GM23338 (cell line): ENCODE measurements at places on chromosomes 7 and 10. TPM values are rescaled to one million over a fixed set of nuclear protein-coding genes. Genes with fewer than 3 reads are reported as not detected.

DNA sequence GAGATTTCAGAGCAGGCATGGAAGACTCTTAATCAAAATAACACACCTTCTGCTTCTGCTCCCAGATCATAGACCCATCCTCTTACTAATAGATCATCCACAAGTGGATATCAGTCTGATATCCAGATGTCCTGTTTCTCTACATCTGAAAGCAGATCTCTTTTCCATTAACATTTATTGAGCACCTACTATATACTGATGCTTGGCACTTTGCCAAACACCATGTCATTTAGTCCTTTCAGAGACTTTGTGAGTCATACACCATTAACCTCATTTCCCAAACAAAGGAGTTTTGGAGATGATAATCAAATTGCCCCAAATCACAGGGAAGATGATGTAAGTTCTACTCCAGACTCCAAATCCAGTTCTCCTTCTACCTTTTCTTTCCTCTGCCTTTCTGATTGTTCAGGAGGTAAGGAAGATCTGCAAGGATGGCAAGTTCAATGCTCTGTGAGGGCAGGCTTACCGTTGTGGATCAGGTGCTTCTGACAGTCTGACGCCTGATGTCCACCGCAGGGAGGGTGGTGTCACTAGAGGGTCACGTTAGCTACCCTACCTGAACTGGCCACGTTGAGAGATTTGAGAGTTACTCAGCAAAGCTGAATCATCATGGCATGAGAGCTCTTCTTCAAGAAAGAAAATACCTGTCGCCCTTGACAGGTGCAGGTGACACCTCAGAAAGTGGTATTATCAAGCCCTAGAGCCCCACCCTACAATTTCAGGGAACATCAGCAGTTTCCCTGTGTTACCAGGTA is 269.6 kb upstream of the ZMIZ1 start:
- no peak for DNase-seq

DNA sequence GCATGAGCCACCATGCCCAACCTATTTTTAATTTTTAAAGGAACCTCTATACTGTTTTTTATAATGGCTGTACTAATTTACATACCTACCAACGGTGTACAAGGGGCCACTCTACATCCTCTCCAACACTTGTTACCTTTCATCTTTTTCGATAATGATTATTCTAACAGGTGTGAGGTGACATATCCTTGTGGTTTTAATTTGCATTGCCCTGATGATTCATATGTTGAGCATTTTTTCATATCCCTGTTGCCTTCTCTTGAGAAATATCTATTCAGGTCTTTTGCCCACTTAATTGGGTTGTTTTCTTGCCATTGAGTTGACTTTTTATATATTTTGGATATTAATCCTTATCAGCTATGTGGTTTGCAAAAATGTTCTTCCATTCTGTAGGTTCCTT is 167.0 kb downstream of the CTTNBP2 start:
- no peak for DNase-seq

- no peak for DNase-seq
Observed at GRCh38 chr7:116998567-116999175, 45.4 kb downstream of the ST7 start.

DNA sequence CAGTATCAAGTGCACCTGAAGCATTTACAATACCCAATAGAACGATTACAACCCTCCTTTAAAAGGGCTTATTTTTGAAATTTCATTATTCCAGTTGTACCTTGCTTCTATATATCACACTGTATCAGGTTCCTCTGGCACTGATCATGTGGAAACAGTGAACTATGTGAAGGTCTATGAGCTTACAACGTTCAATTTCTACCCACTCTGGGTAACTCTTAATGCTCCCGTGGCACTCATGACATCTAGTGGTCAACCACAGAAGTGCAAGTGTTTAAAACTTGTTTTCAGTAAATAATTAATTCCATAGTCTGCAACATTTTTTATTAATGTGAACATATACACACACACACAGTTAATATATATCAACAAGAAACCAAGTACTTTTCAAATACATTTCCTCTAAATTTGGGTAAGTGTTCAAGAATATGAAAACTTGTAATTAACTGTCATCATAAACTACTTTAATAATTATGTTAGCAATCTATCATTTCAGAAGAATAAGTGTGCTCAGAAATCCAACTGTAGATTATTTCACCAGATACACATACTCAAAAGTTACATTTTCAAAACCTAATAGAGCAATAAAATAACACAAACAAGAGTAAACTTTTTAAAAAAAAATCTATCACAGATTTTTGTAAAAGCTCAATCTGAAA is 61.0 kb downstream of the MPP7 start:
- peak; percentile 73 for DNase-seq

- DNase-seq, result peak; percentile 77
Observed at GRCh38 chr7:150973571-150974451, 4.3 kb downstream of the KCNH2 start.

- no peak for DNase-seq
Observed at GRCh38 chr7:25835197-25835596, 316.8 kb upstream of the NFE2L3 start.

DNA sequence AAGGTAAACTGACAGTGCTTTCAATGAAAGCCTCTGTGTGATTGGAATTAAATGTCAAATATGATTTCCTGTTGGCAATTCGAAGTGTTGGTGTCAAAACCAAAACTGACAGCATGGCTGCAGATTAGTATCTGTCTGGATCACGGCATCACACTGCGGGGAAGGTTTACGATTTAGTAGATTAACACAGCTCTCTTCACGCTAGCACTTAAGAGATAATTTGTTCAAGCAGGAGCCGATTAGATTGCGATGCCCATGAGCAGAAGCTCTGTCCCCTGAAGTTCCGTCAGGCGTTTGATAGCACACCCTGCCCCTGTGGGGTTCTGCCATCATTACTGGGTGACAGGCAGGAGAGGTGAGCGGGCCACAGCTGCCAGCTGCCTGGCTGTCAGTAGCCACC is 279.5 kb upstream of the AUTS2 start:
- no peak for DNase-seq

- peak; percentile 90 for DNase-seq
Observed at GRCh38 chr7:95434557-95435421, at the start of gene PON2. PON2 (minus strand) TSS chr7:95435028; CDS start chr7:95434951, 77 bp downstream.

DNA sequence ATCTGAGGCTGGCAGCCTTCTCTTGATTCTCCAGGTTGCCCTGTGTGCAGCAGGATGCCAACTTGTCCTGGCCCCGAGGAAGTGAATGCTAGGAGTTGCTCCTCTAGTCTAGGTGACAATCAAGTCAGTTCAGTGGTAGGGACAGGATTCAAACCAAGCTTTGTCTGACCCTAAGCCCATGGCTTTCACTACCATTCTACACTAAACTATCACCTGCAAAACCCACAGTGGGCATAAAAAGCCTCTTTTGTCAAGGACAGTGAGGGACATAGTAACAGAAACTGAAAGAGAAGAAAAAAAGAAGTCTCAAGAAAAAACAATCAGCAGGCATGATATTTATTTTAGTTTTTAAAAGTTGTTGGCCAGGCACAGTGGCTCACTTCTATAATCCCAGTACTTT is 33.5 kb downstream of the KCNMA1 start:
- DNase-seq, result no peak

DNA sequence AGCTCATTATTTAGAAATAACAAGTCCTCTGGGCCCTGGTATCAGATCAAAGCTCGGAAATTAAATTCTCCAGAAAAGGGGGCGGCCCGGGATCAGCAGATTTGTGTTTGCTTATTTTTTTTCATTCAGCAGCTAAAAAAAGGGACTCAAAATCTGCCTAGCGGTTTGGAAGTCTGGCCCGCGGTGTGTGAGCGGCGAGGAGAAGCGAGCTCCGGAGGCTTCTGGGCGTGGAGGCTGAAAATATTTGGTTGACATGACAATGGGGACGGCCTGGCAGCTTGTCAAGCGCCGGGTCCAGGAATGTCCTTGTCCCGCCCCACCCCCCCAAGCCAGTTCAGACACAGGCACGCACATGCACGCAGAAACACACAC is 43.4 kb downstream of the FOXL3 start:
- no peak for DNase-seq

DNA sequence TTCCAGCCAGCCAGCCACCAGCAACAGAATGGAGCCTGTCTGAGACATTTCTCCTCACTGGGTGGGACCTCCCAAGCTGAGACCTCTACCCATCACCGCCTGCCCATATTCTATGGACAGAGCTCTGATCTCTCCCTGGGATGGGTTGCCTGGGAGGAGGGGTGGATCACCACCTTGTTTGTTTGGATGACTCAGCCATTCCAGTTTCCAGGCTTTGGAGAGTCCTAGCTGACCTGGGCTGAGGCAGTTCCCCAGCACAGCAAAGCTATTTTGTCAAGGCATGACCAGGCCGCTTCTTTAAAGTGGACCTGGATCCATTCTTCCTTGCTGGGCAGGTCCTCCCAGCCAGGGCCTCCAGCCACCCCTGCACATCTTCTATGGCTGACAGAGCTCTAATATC is 982.3 kb downstream of the DNAJB9 start:
- DNase-seq, result no peak

DNA sequence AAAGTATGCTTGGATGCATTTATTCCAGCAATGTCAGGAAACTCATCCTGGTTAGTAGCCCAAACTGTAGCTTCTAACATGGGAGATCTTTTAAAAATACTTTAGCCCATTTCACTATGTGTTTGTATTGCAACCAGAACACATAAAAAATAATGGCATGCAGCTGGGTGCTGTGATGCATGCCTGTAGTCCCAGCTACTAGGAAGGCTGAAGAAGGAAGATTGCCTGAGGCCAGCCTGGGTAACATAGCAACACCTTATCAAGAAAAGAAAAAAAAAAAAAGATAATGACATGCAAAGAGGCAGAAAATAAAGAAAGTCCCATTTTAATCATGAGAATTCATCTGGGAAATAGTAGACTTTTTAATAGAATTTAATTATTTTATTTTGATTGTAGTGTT is 517.0 kb upstream of the TEX47 start:
- DNase-seq, result no peak

DNA sequence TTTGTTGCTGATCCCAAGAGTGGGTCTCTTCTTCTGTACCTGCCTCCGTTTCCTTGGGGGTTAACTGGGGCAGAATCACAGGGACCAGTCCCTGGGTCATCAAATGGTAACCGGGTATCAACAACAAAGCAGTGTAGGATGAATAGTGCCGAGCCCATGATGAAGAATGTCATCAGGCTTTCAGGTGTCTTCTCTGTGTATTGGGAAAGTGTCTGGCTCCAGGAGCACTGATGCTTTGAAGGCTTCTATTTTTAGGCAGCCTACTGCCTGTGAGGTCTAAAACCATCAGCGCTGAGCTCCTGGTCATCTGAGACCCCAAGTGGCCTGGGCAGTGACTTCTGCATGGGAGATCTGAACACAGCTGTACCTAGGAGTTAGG is 48.2 kb upstream of the SHH start:
- no peak for DNase-seq

- no peak for DNase-seq
Observed at GRCh38 chr10:132856869-132857524, 71.0 kb upstream of the NKX6-2 start.

Gene EPHA1
- total RNA-seq, result 119 and 154 TPM in 2 replicates

Gene C10orf53
- not detected in 2 replicates for total RNA-seq

Gene OR2A42
- total RNA-seq, result 0.27 and 0.28 TPM in 2 replicates

Gene SRRT
- 98.3 and 113 TPM in 2 replicates for total RNA-seq

Gene ASZ1
- total RNA-seq, result not detected in 2 replicates

Gene CFTR
- 0.78 and 1.2 TPM in 2 replicates for total RNA-seq

Gene SEMA3D
- 7.2 and 8.9 TPM in 2 replicates for total RNA-seq

Gene DNAAF5
- 74.0 and 86.7 TPM in 2 replicates for total RNA-seq

Gene IL2RA
- not detected in 2 replicates for total RNA-seq
